ENCODE measurements at places on chromosomes 1 and 21. TPM values are rescaled to one million over a fixed set of nuclear protein-coding genes. Genes with fewer than 3 reads are reported as not detected.

DNA sequence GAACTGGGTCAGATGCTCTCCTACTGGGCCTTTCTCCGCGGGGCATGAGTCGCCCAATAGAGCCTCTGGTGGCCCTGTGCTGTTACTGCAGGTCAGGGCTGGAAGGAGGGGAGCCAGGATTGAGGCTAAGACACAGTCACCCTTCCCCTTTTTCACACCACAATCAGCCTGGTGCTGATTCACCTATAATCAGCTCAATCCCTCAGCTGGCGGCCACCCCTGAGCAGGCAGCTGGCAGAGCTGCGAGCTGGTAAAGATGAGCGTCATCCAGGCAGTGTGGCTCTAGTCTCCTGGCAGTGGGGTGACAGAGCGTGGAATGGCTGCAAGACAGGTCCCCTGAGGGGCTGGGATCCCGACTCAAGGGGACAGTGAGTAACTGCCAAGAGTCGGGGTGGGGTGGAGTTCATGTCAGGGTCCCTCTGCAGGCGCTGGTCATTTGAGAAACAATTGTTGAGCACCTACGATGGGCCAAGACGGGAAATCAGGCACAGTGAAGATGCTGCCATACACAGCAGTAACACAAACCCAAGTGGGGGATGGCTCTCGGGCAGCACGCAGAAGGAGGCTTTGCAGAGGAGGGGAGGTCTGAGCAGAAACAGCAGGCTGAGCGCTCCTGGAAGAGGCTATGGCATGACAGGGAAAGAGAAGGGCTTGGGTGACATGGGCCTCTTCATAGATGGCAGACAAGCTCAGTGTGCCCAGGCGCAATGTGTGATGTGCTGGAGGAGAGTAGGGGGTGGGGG is 21.8 kb downstream of the ATF3 start:
- no peak overlapping the region for H3K27ac ChIP-seq
- peaks cover under 1% of the 10 kb centered on the region for H3K4me1 ChIP-seq
- no peaks in the 10 kb centered on the region for H3K36me3 ChIP-seq

- DNase-seq: no peak
- H3K4me1 ChIP-seq: no peaks in the 10 kb centered on the region
- no peak overlapping the region for H3K27ac ChIP-seq
- no peaks in the 10 kb centered on the region for H3K27me3 ChIP-seq
- no peak overlapping the region for H3K4me3 ChIP-seq
Observed at GRCh38 chr1:202074985-202075384, 47.7 kb upstream of the GPR37L1 start.

GRCh38 chr1:26066857-26067256 is 573 bp downstream of the TRIM63 start:
- no peaks in the 10 kb centered on the region for H3K36me3 ChIP-seq
- no peaks in the 10 kb centered on the region for H3K4me1 ChIP-seq
- H3K27ac ChIP-seq: no peak overlapping the region
- peaks cover 26% of the 10 kb centered on the region for H3K27me3 ChIP-seq
- H3K4me3 ChIP-seq: peak overlapping the region; percentile 17
- no peak for DNase-seq

DNA sequence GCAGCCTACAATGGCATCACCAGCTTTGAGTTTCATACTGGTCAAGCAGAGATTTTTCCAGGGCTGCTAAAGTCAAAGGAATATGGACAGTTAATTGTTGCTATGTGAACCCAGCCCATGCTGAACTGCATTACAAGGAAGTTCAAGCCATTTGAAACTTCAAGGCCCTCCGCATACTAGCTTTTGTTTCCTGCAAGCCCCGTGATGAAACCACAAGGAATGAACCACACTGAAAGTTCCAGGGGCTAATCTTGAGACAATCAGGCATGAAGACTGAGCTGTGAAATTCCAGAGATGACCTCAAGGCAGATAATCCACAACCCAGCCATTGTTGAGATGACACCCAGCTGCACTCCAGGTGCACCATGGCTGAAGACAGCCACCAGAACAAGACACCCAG is 180.8 kb downstream of the C1orf21 start:
- H3K27ac ChIP-seq: no peak overlapping the region
- H3K27me3 ChIP-seq: no peaks in the 10 kb centered on the region
- H3K36me3 ChIP-seq: no peaks in the 10 kb centered on the region
- DNase-seq: no peak
- H3K4me3 ChIP-seq: no peak overlapping the region
- peaks cover 7% of the 10 kb centered on the region for H3K4me1 ChIP-seq

- H3K27me3 ChIP-seq: no peaks in the 10 kb centered on the region
- no peak for DNase-seq
- peaks cover 39% of the 10 kb centered on the region for H3K4me1 ChIP-seq
- peak overlapping the region; percentile 45 for H3K27ac ChIP-seq
- no peak overlapping the region for H3K4me3 ChIP-seq
Observed at GRCh38 chr1:93702111-93702827, 20.6 kb upstream of the BCAR3 start.

DNA sequence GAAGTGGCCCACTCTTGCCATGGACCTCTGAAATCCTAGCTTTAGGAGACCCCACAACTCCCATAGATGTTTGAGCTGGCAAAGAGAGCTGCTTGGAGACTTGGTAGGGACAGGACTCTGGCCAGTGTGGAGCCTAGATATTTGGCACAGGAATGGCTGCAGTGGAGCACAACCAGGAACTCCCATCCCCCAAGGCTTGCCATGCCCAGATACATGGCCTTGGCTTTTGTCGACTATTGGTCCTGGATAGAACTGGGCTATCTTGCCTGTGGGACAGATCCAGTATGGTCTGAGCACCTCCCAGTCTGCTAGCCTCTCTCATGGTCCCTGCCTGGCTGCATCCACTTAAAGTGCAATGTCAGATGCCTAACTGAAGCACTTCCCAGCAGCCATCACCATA is 7.8 kb upstream of the GBP2 start:
- no peaks in the 10 kb centered on the region for H3K27me3 ChIP-seq
- H3K4me3 ChIP-seq: no peak overlapping the region
- no peaks in the 10 kb centered on the region for H3K36me3 ChIP-seq
- no peak overlapping the region for H3K27ac ChIP-seq
- no peak for DNase-seq

OR10Z1 gene
- not detected for total RNA-seq

AKNAD1 gene
- total RNA-seq: 6.5 TPM
